Fibroblast of skin of abdomen (primary cell): ENCODE measurements at places on chromosomes 1 and 21.
A peak's percentile ranks its signal among the peaks of the same experiment; 100 is the strongest.

GRCh38 chr1:236009191-236009590, 55.7 kb downstream of the NID1 start:
- DNase-seq: no peak

DNA sequence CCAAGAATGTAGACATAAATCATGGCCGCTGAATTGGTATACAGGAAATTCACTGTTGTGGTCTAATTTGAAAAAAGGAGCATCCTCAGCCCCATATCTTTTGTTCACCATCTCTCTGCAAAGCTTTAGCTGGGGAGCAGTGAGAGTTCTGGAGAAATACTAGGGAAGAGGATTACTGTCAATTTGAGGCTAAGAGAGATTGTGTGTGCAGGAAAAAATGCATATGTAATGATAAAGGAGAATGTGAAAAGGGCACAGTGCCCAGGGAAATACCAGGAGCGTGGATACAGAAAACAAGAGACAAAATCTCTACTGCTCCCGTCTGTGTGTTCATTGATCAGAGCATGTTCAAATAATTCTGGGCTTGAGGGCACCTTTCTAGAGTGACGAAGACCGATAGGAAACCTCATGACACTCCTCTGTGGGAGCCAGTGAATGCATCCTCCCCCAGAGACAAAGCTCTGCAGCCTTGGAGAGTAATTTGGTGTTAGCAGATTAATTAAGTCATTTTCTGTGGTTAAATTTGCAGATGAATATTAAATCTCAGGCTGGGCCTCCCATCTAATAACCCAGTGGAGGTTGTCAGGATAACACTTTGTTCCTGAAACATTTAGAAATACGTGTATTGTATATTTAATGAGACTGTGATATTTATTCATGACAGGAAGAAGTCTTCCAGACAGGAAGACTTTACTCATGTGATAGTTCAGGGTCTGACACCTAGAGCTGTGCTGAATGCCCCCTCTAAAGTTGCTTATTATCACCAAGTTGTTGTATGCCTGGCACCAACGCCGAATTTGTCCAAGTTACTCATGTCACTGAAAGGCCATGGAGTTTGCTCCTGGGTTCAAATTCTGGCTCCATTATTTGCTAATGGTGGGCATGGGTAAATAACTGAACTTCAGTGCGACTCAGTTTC, 287.3 kb upstream of the SGIP1 start:
- DNase-seq: peak; percentile 34

DNA sequence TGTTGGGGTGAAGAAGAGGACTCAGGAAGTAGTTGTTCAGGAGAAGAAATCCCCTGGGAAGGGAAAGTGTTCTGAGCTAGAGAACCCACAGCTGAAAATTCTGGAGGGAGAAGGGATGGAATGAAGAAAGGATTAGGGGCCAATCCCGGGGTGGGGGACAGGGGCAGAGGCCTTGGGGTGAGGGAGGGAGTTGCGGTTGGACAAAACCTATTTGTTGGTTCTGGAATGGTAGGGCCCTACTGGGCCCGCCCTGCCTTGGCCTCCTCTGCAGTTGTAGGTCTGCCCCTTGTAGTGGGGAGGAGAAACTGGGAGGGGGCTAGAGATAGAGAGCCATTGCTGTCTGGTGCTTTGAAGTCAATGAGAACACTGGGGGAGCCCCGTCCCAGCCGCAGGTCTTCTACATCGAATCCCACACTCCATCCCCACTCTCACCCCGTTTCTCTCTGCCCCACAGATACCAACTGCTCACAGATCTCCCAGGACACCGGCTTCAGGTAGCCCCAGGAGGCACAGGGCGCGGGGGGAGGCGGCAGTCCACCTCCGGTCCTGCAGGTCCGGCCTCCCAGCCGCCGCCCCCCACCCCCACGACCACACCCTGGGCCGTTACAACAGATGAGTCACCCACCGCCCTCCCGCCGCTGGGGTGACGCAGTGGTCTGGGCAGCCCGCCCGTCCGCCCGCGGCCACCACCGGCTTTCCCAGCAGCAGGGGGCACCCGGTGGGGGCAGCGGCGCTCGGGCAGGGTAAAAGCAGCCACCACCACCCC, 1.1 kb downstream of the TAGLN2 start:
- peak; percentile 88 for DNase-seq

DNA sequence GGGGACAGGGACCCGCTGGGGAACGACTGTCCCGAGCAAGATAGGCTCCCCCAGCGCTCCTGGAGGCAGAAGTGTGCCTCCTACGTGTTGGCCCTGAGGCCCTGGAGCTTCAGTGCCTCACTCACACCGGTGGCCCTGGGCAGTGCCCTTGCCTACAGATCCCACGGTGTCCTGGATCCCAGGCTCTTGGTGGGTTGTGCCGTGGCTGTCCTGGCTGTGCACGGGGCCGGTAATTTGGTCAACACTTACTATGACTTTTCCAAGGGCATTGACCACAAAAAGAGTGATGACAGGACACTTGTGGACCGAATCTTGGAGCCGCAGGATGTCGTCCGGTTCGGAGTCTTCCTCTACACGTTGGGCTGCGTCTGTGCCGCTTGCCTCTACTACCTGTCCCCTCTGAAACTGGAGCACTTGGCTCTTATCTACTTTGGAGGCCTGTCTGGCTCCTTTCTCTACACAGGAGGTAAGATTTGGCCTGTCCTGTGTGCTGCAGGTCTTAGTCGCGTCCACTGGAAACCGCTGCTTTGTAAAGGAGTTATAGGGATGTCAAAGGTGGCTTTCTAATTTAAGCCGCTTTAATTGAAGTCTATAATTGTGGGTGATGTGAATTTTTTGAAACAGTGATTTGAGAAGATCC, 717 bp downstream of the UBIAD1 start:
- no peak for DNase-seq

DNA sequence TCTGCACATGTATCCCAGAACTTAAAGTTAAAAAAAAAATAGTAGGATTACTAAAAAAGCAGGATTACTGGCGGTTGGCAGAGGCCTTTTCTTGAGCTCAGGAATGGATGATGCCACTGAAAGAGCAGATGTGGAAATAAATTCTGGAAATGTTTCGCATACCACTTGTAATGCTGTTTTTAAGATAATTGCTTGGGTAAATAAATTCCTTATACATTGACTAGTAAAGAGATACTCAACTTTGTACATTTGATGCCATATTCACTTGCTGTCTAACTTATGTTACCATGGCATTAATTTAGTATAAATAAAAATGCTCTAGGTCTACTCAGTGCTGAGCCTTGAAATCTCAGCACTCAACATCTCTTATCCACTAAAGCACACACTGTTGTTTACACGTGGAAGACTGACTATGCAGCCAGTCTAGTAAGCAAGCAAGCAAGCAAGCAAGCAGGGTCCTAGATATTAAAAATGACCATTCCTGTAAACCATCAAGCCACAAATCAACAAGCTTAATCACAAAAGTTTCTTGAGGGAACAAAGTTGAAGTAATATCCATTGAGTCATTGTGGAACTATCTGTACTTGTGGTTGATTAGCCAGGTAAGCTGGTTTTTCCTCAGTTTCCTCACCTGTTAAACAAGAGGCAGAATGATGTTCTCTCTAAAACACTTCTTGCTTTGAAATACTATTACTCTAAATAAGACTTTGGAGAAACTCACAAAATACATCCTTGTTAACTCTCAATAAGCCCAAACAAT, 1.7 kb upstream of the RASAL2 start:
- DNase-seq: peak; percentile 75

DNA sequence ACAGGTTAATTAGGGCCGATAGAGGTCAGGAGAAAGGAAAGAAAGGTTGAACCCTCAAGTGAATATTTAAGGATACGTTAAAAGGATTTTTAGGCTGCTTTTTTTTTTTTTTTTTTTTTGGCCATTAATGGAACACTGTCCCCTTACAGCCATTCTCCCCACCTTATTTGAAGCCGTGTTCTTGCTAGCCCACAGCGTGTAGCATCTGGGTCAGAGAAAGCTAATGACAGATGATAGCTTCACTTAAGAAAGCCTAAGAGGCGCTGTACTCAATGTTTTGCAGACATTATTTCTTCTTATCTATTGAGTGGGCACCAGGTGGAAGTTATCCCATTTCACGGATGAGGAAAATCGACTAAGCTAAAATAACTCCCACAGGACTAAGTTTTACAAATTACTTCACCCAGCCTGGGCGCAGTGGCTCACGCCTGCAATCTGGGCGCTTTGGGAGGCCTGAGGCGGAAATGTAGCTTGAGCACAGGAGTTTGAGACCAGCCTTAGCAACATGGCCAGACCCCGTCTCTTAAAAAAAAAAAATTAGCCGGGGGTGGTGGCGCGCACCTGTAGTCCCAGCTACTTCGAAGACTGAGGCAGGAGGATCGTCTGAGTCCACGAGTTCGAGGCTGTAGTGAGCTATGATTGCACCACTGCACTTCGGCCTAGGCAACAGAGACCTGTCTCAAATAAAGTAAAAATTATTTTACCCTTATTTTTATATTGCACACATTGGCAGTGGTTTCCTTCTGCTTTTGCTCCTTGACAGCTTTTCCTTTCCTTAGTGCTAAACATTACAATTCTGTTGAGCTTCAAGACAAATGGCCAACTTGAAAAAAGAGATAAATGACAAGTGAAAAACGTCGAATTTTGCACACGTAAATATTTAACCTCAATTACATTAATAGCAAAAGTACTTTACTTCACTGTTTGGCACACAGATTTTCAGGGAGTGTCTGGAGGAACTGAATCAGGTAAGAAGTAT, 1.1 kb upstream of the PHTF1 start:
- DNase-seq: no peak

GRCh38 chr1:68173936-68174737, 58.2 kb downstream of the WLS start:
- peak; percentile 94 for DNase-seq

- no peak for DNase-seq
Measured at GRCh38 chr21:16216288-16216962, 486.6 kb downstream of the USP25 start.

- peak; percentile 44 for DNase-seq
Measured at GRCh38 chr21:45355573-45355972, 49.4 kb upstream of the COL18A1 start.

DNA sequence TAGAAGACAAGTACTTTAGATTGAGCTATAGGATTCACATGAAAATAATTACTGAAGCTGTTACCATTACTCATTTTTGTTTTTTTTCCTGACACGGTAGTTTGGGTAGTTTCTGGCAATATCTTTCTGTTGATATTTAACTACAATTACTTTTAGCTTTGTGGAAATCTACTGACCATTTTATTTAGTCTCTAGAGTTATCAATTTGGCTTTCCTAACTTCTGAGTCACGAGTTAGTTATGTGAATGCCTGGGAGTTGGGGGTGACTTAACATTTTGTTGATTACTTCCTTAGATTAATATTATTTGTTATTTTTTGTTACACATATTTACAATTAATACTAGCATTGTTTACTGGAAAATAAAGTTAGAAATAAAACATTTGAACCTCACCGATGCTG, 160.6 kb downstream of the HMCN1 start:
- peak; percentile 54 for DNase-seq
